ENCODE measurements at places on chromosomes 5 and 9.

DNA sequence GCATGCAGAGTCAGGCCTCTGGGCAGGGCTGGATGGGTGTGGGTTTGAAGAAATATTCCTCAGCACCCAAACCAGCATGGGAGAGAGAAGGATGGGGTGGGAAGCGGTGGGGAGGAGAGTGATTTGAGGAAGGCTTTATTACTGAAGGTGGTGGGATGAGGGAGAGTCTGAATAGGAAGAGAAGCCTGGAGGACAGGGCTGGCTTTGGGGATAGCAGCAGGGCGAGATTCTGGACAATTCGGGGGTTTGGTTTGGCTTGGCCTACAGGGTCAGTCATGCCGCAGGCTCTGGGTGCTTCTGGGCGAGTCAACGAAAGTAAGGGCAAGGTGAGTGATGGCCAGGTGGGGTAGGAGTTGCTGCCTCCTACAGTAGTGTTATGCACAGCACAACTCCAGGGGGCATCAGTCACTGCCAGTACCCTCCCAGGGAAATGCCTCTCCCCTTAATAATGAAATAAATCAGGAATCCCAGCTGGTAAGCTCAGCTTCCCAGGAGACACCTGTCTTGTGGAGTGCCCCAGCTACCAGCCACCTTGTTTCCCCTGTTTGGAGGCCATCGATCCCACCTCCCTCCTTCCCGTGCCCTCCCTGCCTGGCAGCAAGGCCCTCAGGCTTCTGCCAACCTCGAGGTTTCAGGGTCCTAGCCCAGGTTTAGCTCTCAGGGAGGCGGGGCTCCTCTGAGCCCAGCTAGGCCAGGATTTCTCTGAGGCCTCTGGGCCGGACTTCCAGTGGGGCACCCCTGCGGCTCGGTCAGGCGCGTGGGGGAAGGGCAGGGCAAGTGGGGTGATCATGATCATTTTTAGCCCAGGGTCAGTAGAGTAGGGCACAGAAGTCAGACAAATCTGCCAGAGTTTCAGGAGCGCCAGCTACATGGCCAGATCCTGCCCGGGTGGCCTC is 741 bp upstream of the NKX2-5 start:
- DNase-seq: no peak

- DNase-seq: no peak
Measured at GRCh38 chr9:130042406-130042884, 544 bp downstream of the FNBP1 start.

- DNase-seq: no peak
Measured at GRCh38 chr9:126999315-127000068, 84.9 kb downstream of the RALGPS1 start.

DNA sequence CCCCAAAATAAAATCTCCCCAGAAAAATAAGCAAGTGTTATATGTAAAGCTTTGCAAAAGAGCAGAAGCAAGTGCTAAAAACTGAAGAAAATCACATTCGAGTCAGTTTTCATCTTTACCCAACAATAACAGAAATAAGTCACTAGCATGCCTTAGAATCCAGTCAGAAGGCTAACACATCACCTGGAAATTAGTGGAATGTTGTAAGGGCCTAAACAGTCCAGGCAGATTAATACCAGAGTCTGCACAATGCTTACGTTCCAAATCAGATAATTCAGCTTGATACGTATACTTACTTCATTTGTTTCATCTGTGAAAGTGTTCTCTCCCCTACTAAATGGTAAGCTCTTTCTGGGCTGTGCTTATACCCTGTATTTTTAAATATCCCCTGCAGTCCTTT is 42.7 kb downstream of the SUSD1 start:
- no peak for DNase-seq

DNA sequence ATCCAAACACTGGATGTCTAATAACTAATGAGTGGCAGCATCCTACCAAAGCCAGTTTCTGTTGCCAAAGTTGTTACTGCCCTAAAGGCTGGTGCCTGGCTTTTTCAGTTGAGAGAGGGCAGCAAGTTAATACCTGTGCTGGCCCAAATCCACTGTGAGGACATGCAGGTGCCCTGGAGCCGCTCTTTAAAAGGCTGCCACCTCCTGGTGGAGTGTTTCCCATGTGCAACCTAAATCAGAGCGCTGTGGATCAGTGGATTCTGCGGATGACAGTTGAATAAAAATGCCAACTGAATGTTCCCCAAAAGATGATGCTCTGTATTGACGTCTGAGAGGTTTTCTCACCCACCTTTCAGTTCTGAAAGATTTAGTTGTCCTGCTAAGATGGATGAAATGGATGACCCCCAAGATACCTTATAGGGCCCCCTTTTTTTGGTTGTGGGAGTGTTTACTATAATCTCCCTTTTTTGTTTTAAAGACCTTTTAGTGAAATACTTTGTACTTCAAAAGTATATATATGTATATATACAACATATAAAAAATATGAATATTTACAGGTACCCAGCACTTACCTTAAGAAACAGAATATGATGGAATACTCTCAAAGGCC is 146.4 kb downstream of the EGFLAM start:
- DNase-seq: no peak

DNA sequence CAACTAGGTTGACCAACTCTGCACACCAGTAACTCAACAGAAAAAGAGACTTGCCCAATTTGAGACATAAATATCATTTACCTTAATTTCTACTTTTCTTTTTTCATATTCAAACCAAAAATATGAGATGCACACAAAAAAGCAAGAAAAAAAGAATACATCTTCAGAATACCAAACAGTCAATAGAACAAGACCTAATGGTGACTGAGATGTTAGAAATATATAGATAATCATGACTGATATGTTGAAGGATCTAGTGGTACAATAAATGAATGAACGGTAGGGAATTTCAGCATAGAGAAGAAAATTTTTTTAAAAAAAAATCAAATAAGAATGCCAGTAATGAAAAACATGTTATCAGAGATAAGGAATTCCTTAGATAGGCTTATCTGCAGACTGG is 29.1 kb upstream of the ATG10 start:
- no peak for DNase-seq

DNA sequence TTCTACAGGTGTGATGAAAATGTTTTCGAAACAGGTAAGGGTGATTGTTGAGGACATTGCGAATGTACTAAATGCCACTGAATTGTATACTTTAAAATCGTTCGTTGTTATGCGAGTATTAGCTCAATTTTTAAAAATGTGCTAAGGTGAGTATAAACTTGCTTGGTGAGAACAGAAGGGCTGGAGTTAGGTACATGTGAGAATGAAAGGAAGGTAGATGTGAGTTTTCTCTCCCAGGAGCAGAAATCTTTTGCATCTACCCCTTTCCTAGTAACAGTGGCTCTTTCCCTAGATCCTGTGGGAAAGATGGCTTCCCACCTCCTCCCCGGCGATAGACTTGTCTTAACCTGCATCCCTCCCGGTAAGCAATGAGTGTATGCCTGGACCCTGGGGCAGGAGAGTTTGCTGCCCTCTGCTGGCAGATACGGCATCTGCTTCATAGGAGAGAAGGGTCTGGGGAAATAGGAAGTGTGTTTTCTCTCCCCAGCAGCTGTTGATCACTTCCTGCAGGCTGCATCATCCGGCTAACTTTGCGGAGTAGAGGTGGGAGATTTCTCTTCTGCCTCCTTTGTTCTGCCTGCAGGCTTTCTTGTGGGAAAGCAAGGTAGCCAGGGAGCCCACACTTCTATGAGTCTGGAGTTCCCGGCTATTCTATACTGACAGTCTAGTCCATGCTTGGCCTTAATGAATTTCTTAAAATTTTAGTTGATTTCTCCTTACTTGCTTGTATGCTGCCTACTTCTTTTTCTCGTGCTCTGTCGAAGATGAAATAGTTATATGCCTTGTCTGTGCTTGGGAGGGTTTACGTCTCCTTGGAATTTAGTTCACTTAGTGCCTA is 373.3 kb upstream of the SEMA6A start:
- DNase-seq: peak; percentile 28

- DNase-seq: no peak
Measured at GRCh38 chr5:67805666-67806348, 409.7 kb upstream of the PIK3R1 start.

DNA sequence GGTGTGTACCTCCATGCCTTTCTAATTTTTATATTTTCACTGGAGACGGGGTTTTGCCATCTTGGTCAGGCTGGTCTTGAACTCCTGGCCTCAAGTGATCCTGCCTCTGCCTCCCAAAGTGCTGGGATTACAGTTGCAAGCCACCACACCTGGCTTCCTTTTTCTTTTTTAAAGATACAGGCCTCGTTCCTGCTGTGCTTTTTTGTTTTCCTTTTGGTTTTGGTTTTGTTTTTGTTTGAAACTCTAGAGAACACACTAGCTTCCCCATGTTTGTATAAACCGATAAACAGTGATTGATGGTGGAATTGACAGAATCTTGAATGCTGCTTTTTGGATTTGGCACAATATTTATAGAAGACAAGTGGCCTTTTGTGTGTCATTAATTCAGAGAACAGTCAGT is 1603.4 kb downstream of the MAT2B start:
- DNase-seq: no peak

GRCh38 chr5:140822281-140822629 is 842 bp downstream of the PCDHA5 start:
- DNase-seq: no peak

DNA sequence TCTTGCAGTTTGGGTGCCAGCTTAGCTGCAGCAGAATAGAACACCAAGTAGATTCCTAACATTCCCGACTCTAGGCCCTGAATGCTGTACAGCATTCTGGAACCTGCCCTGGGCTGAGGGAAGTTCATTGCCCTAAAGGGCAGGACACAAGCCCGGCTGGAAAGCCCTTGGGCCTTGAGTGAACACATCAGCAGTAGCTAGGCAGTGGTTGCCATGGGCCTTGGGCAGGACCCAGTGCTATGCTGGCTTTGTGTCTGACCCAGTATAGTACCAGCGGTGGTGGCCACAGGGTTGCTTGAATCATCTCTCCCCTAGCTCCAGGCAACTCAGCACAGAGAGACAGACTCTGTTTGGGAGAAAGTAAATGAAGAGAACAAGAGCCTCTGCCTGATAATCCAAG is 137.8 kb downstream of the AGTPBP1 start:
- DNase-seq: no peak

All from effector CD4-positive, alpha-beta T cell (primary cell).